Stimulated activated CD8-positive, alpha-beta memory T cell treated with anti-CD3 and anti-CD28 coated beads, Interleukin-15, amount 100 ng/mL, for 4 hours (primary cell): ENCODE measurements at places on chromosomes 16 and 17.

GRCh38 chr17:16349431-16349830 lies 3.8 kb downstream of the CENPV start:
- no peak for DNase-seq

GRCh38 chr17:35214631-35215273 lies 20.6 kb upstream of the SLC35G3 start:
- DNase-seq: no peak

- DNase-seq: no peak
These were observed 93.3 kb downstream of the MYO1D start for GRCh38 chr17:32783602-32784001.

GRCh38 chr17:76458580-76459490 lies 5.9 kb upstream of the UBE2O start:
- no peak for DNase-seq

DNA sequence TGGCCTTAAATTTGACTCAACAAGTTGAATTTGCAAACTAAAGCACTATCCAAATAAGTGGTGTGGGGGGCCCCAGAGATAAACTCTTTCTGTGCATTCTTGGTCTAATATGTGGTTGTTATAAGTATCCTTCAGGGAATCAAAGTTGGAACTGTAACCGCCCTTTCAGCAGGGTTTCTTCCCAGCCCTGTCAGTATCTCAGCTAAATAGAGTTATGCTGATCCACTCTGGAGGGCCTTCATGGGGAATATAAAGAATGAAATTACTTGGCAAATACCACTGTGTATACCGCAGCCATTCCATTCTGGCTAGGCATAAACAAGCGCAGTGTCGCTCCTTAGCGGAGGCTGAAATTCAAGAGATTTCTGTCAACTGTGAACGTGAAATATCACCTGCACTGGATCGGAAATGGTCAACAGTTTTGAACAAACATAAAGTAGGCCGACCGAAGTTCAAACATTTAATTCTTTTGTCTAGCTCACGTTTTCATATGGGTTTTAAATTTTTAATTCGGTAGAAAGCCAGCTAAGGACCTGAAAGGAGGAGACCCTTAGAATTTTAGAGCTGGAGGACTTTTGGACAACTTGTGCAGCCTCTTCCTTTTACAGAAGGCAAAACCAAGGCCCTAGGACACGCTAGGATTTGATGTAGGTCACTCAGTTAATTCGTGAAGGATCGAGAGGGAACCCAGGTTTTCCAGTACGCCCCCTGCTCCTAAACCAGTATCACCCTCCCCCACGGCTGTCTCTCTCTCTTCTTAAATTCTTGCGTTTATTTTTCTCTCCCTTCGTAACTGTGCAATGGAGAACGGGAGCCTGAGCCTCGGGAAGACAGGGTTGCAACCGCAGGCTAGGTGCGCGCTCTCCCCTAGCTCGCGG lies 74.7 kb downstream of the CHD9 start:
- no peak for DNase-seq

GRCh38 chr16:31461201-31461920 lies 2.1 kb downstream of the ARMC5 start:
- DNase-seq: no peak

GRCh38 chr16:12828206-12828605 lies 24.5 kb upstream of the CPPED1 start:
- DNase-seq: no peak

DNA sequence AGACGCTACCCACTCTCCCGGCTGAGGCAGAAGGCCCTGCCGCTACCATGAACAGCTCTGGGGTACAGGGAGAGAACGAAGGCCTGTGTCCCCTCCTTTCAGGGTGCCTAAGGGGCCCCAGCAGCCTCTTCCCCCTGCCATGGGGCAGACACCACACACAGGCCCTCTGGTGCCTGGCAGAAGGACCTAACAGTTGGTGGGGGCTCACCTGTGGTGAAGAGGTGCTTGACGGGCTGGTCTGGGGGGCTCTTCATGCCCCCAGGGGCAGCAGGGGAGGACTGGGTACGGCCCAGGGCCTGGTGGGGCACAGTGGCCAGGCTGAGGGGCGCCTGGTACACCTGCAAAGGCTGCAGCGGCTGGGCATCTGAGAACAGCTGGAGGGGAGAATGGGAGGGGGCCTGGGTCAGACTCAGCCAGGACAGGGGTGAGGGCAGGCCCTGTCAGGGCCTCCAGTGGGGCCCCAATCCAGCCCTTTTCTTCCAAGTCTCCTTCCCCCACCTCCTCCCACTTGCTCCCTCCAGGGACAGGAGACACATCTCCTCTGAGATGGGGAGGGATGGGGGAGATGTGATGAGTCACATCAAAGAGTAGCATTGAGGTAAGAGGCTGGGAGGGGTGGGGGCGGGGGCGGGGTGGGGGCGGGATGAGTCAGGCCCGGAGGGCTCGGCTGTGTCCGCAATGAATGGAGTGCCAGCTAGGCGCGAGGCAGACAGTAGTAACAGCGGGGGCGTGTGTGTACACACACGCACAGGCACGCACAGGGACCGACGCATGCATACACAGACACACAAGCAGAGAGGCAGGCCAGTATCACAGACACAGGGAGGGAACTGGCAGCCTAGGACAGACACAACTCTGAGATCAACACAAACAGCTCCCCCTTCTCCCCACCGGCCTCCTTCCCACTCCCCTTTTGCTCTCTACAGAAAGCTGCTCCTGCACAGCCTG lies 16.1 kb downstream of the G6PC3 start:
- peak; percentile 56 for DNase-seq

- DNase-seq: no peak
These were observed 261.1 kb downstream of the RBFOX3 start for GRCh38 chr17:79349506-79350400.

- DNase-seq: no peak
These were observed 7.8 kb upstream of the RNASEK start for GRCh38 chr17:7004398-7005253.

GRCh38 chr17:78544881-78545755 lies 32.1 kb downstream of the DNAH17 start:
- DNase-seq: no peak

- no peak for DNase-seq
These were observed 38.3 kb upstream of the HAPSTR1 start for GRCh38 chr16:9053006-9053601.

DNA sequence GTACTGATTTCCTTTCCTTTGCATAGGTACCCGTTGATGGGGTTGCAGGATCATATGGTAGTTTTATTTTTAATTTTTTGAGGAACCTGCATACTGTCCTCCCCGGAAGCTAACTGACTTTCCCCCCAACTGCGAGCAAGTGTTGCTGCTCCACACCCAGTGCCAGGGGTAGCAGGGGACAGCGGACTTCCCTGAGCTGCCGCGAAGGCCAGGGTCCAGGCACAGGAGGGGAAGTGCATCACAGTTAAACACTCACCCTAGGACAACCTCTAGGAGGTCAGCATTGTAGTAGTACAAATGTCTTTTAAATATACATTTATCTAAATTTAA lies 201.7 kb downstream of the NPIPB11 start:
- no peak for DNase-seq

DNA sequence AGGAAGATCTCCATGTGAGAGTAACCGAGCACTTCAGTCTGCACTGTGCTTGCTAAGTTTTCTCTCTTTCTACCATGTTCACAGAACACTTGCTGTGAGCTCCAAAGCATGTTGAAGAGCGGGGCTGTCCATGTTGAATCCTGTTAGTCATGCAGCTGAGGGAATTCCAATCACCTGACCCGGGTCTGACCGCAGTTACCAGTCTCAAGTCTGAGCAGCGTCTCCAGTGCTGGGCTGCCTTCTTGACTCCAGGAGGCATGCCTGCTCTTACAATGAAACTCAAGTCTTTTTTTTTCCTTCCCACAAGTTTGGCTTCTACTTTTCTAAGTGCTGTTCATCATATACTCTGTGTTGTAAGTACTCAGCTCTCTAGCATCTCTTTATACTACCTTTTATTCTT lies 44.3 kb downstream of the HOXB1 start:
- DNase-seq: no peak

DNA sequence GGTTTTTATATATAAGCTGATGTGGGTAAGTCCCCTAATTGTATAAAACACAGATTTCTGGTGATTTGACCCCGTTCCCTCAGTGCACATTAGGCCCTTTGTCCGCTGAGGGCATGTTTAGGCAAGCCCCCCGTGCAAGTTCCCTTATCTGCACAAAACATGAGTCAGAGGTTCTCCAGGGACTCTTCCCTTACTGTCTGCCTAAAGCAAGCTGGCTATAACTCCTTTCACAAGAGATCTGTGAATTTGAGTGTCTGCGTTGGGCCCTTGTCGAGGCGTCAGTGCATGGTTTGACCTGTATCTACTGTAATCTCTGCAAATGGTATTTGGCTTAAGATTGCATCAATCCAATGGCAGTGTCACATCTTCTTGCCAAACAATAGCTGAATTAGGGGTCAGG lies 712.8 kb downstream of the CDH8 start:
- DNase-seq: no peak

- no peak for DNase-seq
These were observed 427 bp upstream of the NLK start for GRCh38 chr17:28041844-28042656.

- no peak for DNase-seq
These were observed 129.3 kb downstream of the PARN start for GRCh38 chr16:14500791-14501190.

- DNase-seq: no peak
These were observed 9.8 kb downstream of the ADAMTS18 start for GRCh38 chr16:77424871-77425604.

DNA sequence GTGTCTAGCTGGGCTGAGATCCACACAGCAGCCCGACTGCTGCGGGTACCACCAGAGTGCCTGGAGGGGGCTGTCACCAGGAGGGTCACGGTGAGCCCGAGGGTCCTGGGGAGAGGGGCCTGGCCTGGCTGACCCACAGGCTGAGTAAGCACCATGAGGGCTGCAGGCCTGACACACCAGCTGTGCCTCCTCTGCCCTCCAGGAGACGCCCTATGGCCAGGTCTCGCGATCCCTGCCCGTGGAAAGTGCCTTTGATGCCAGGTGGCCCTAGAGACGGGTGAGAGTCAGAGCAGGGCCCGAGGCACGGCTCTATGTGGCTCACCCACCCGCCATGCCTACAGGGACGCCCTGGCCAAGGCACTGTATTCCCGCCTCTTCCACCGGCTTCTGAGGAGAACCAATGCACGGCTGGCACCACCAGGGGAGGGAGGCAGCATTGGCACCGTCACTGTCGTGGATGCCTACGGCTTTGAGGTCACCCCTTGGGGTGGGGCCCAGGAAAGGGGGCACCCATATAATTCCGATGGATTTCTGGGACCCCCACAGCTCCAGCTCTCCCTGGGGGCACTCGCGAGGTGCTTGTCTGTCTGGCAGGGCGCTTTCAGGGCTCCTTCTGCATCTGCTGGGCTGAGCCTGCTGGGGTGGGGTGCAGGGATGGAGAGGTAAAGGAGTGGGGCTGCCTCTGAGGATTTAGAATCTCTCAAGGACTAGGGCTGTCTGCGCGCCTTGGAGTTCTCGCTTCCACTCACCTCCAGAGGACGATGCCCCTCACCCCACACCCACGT lies 7.1 kb downstream of the MYO15B start:
- no peak for DNase-seq

- no peak for DNase-seq
These were observed 1.7 kb downstream of the CMTR2 start for GRCh38 chr16:71287454-71287853.

DNA sequence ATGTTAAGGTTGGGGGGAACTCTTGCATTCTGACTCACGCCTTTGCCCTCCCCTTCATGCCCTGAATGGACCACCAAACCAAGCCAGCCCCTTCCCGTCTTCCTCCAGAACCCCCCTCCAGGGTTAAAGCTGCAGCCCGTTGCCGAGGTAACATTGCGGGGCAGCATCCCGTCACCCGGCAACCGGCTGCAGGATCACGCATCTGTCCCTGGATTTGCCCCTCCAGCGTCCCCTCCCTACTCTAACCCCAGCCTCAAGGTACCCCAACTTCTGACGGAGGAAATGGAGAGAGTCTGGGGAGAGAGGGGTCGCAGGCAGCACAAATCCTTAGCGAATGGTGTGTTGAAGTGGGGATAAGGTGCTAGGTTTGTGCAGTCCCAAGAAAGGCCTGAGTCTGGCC lies 563 bp upstream of the NLGN2 start:
- no peak for DNase-seq

DNA sequence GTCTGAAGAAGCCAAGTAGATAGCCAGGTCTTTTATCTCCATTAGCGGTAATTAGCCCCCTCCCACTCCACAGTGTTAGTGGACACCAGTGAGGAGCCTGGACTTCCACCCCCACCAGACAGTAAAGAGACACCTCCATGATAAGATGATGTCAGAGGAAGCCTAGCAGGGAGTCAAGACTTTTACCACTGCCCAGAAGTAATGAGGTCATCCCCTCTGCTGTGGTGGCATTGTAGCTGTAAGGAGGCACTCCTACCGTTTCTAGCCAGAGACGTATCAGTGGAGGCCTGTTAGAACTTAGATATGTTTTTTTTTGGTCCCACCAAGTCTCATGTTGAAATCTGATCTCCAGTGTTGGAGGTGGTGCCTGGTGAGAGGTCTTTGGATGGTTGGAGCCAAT lies 38.1 kb downstream of the PIK3R5 start:
- no peak for DNase-seq
